ENCODE measurements at places on chromosomes 12 and 14. TPM values are rescaled to one million over a fixed set of nuclear protein-coding genes. Genes with fewer than 3 reads are reported as not detected.
A peak's percentile ranks its signal among the peaks of the same experiment; 100 is the strongest.

DNA sequence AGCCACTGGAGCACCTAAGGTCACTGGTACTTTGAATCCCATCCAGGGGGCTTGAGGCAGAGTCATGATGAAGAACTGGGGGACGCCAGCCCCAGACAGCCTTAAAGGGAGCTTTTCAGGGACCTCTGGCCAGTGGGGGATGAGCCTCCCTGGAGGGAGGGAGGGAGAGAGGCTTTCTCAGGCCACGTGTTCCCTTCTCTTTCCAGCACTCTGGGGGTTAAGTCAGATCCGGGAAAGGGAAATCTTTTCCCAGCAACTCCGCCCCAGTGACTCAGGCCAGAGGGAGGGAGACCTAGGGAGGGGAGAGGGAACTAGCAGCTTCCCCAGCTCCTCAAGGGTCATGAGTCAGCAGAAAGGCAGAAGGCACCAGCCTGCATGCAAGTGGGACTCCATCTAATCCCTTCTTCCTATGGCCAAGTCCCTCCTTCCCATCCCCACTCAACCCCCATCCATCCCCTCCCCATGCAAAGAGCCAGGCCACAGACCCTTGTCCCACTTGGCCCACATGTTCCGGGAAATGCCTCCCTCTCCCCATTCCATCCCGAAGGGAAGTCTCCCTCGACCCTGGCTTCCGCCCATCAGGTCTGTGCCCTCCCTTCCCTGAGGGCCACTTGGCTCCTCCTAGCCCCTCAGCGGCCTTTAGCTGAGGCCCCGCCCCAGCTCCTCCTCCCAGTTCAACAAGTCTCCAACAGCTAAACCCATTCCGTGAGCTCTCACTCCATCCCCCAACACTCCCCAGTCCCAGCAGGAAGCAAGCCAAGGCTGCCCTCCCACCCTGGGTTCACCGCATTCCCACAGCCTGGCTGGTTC lies 5.6 kb downstream of the TNFRSF1A start:
- peak; percentile 51 for DNase-seq
- H3K4me3 ChIP-seq = no peak overlapping the region
- H3K27ac ChIP-seq = peak overlapping the region; percentile 93
- no peaks in the 10 kb centered on the region for H3K27me3 ChIP-seq

GRCh38 chr12:68785358-68785757 lies 22.6 kb upstream of the MDM2 start:
- H3K27me3 ChIP-seq = no peaks in the 10 kb centered on the region
- no peak overlapping the region for H3K4me3 ChIP-seq
- DNase-seq = no peak

- peaks cover 10% of the 10 kb centered on the region for H3K27me3 ChIP-seq
- no peak overlapping the region for H3K4me3 ChIP-seq
- no peak overlapping the region for H3K27ac ChIP-seq
- no peaks in the 10 kb centered on the region for H3K36me3 ChIP-seq
- DNase-seq = no peak
Measured at GRCh38 chr12:58171914-58172313, 230.5 kb downstream of the ATP23 start.

- peaks cover 13% of the 10 kb centered on the region for H3K27me3 ChIP-seq
- no peaks in the 10 kb centered on the region for H3K4me1 ChIP-seq
- DNase-seq = no peak
Measured at GRCh38 chr12:51901881-51902280, 5.4 kb upstream of the ACVRL1 start.

DNA sequence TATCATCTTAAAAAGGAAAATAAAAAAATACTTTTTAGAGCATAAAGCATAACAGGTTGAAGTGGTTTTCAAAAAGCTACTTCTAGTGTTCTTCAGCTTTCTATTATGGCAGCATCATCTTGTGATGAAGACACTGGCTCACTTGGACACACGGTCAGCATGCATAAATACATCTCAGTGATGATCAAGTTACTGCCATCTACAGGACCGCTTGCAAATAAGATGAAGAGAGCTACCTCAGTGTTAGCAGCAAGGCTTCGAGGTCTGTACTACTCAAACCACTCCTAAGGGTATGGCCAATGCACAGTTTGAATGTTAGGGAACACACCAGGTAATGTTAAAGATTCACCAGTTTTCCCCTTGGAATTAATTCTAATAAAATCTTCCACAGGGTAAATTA lies 58.8 kb downstream of the GALC start:
- H3K27ac ChIP-seq = no peak overlapping the region
- H3K36me3 ChIP-seq = peaks cover 24% of the 10 kb centered on the region
- no peak overlapping the region for H3K4me3 ChIP-seq
- no peak for DNase-seq

- H3K27ac ChIP-seq = no peak overlapping the region
- H3K4me1 ChIP-seq = no peaks in the 10 kb centered on the region
- no peak overlapping the region for H3K4me3 ChIP-seq
- peaks cover 5% of the 10 kb centered on the region for H3K27me3 ChIP-seq
- H3K36me3 ChIP-seq = peaks cover 9% of the 10 kb centered on the region
Measured at GRCh38 chr12:14614704-14615121, 47.0 kb upstream of the PLBD1 start.

DNA sequence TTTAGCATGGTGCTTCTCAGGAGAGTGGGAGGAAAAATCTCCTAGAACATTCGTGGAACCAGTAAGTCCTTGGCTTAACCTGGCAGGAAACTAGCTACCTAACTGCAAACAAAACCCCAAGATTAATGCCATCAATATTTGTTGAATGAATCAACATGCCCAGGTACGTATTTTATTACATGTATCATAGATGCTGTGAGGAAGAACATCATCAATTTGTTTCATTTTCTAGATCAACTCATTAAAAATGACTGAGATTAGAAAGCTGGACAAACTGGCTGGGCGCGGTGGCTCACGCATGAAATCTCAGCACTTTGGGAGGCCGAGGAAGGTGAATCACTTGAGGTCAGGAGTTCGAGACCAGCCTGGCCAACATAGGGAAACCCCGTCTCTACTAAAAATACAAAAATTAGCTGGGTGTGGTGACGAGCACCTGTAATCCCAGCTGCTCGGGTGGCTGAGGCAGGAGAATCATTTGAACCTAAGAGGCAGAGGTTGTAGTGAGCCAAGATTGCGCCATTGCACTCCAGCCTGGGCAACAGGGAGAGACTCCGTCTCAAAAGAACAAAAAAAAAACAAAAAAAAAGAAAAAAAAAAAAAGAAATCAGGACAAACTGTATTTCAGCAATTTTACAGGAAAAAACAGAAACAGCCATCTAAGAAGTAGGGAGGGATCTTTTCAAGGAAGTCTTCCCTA lies 88.7 kb downstream of the NTN4 start:
- no peaks in the 10 kb centered on the region for H3K4me1 ChIP-seq
- no peaks in the 10 kb centered on the region for H3K36me3 ChIP-seq
- peaks cover 5% of the 10 kb centered on the region for H3K27me3 ChIP-seq

DNA sequence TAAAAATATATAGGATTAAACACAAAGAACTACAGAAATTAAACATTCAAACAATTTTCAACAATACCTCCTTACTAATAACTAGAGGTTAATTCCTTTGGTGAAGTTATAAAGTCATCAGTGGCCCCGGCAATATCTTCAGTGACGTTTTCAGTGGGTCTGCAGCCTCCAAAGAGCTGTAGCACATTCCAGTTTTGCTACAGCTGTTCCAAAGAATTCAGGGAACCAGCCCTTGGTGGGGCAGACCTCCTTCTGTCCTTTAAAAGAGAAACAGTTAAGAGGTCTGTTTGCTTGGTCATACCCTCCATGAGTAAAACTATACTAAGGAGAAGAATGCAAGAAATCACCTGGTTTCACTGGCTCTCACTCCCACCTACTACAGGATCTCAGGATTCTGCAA lies 99.2 kb upstream of the ZDHHC17 start:
- no peaks in the 10 kb centered on the region for H3K36me3 ChIP-seq
- H3K27ac ChIP-seq = no peak overlapping the region
- no peak overlapping the region for H3K4me3 ChIP-seq
- no peak for DNase-seq

DNA sequence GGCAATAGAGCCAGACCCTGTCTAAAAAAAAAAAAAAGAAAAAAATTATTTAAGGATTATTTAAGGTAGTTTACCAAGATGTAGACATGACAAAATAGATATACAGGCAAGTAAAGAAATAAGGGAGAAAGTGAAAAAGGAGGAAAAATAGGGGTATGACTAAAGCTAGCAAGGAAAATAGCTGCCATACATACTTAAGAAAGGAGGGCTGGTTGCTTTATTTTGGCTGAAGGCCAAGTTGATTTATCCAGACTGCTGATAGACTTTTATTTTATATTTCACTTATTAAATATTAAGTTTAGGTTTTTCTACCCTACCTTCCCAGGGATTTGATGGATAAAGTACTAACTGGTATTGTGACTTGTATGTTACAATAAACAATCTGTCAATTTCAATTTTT lies 8.3 kb upstream of the AEBP2 start:
- H3K36me3 ChIP-seq = peaks cover 2% of the 10 kb centered on the region
- DNase-seq = no peak
- peaks cover 45% of the 10 kb centered on the region for H3K4me1 ChIP-seq
- H3K4me3 ChIP-seq = no peak overlapping the region
- peak overlapping the region; percentile 99 for H3K27ac ChIP-seq

DNA sequence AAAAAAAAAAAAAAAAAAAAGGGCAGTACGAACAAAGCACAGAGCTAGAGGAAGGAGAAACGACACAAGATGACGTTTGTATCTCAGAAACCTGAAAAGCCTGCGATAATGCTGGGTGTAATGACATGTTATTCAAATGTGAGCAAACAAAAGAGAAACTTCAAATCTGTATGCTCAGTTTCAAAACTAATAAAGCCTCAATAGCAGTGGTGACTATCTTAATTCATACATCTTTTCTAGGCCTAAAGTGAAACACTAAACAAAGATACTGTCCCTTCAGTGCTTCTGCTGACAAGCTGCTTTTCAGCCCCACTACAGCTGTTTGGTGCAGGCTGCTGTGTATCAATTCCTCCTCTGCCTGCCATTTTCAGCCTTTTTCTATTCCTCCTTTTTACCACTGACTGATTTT lies 15.8 kb downstream of the ITPR2 start:
- no peaks in the 10 kb centered on the region for H3K36me3 ChIP-seq

- no peaks in the 10 kb centered on the region for H3K27me3 ChIP-seq
- H3K27ac ChIP-seq = peak overlapping the region; percentile 89
- peaks cover 36% of the 10 kb centered on the region for H3K4me1 ChIP-seq
- no peak overlapping the region for H3K4me3 ChIP-seq
- peaks cover 3% of the 10 kb centered on the region for H3K36me3 ChIP-seq
- no peak for DNase-seq
Measured at GRCh38 chr14:64450255-64450654, 15.0 kb upstream of the AKAP5 start.

SDSL gene
- total RNA-seq = 0.29 TPM

C12orf50 gene
- 0.12 TPM for total RNA-seq

Data from activated T-cell treated with anti-CD3 and anti-CD28 coated beads, Interleukin-2, amount 50 U/mL, for 72 hours (primary cell).